ENCODE measurements at places on chromosomes 6 and 20. TPM values are rescaled to one million over a fixed set of nuclear protein-coding genes. Genes with fewer than 3 reads are reported as not detected.

Gene KCNQ2
- polyA plus RNA-seq: 7.9 TPM

DNA sequence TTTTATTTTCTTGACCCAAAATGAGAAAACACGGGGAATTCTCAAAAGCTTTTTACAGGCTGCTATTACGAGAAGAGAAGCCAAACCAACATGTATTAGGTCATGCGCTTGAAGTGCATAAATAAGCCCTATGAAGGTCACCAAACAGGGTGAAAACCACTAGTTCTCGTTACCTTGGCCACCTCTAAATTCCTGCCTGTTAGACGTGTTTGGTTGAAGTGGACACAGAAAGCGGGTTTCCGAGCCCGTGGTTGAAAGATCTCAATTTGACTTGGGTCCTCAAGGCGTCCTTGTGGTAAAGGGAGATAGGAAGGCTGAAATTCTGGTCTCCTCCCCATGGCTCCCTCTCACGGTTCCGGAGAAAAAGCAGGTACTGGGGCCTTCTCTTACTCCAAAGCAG lies 6.2 kb downstream of the EYA2 start:
- DNase-seq: no peak

Gene WFDC10B
- polyA plus RNA-seq: not detected

Gene MMUT
- 32.9 TPM for polyA plus RNA-seq

Gene FILIP1
- polyA plus RNA-seq: 20.2 TPM

Gene ZNF391
- polyA plus RNA-seq: 18.9 TPM
